ENCODE measurements at places on chromosomes 1 and 21.

DNA sequence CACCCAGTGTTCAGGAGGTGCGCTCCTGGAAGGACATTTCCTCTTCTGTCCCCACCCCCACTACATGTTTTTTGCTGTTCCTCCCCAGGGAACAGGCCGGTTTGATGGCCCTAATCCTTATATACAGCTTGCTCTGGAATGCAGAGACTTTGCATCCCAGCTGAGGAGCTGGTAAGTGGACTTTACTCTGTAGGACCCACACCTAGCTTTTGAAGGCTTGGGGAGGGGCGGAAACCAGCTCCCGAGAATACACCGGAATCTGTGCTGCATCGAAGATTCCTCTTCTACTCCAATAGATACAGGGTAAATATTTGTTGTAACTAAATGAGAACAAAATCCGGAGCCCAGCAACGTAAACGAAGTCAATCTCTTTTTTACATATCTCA, 1.2 kb upstream of the CGN start:
- DNase-seq = no peak

GRCh38 chr1:1283821-1284220, 3.6 kb downstream of the SCNN1D start:
- no peak for DNase-seq

- DNase-seq = no peak
These were observed 6.2 kb downstream of the CEP104 start for GRCh38 chr1:3850857-3851256.

DNA sequence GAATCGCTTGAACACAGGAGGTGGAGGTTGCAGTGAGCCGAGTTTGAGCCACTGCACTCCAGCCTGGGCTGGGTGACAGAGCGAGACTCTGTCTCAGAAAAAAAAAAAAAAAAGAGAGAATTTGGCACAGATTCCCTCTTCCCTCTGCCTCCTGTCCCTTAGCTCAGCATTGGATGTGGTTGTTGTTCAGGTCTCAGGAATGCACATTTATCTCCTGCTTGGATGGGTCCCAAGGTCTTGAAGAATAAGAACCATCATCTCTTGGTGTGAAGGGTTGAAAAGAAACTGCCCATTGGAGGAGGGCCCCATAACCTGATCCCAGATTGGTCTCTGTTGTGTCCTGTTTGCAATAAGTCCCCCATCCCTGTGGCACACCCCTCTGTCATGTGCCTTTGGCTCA, 34.9 kb downstream of the UBIAD1 start:
- DNase-seq = no peak

DNA sequence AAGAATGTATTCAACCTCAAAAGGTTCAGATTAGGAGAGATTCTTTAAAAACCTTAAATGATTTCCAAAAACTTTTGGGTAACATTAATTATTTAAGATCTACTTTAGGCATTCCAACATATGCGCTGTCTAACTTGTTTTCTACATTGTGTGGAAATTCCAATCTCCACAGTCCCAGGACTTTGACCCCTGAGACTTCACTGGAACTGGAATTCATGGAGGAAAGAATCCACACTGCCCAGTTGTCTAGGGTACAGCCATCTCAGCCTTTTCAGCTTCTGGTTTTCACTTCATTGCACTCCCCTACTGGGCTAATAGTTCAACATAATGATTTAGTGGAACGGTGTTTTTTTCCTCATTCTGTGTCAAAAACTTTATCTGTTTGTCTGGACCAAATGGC, 161.5 kb downstream of the IER5 start:
- DNase-seq = no peak

- DNase-seq = no peak
These were observed 655 bp downstream of the COL6A1 start for GRCh38 chr21:45982092-45982757.

GRCh38 chr1:24363994-24364393, 44.8 kb downstream of the GRHL3 start:
- no peak for DNase-seq

DNA sequence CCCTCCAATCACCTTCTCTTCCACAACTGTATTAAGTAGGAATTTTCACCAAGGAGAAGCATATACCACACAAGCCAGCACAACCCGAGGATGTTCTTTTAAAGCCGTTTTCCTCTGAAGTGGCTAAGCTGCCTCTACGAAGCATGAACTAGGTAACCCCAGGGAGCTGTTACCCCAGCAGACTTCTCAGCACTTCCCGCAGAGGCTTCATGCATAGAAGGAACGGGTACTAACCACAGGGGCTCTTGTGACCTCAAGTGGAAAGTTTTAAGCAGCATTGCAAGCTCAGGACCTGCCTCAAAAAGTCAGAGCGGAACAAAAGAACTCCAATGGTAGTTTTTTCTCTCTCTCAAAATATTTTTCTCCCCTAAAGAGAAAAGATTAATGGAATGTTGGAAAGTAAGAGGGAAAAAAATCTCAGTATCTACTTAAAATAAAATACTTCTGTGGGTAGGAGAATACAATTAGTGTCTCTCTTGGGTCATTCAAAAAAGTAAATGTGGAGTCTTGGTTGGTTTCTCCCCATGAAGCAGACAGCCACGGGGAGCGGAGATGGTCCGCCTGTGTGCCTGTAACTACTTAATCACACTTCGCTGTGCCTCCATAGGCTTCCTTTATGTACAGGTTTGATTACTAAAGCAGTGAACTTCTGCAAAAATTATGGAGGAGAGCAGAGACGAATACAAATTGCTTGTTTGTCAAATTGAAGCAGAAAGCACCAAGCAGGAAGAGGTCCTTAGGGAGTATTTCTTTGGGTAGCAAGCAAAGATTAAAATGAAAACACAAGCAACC, 40.9 kb downstream of the STX6 start:
- peak; percentile 11 for DNase-seq

GRCh38 chr21:38337793-38338192, 81.0 kb downstream of the KCNJ15 start:
- no peak for DNase-seq

DNA sequence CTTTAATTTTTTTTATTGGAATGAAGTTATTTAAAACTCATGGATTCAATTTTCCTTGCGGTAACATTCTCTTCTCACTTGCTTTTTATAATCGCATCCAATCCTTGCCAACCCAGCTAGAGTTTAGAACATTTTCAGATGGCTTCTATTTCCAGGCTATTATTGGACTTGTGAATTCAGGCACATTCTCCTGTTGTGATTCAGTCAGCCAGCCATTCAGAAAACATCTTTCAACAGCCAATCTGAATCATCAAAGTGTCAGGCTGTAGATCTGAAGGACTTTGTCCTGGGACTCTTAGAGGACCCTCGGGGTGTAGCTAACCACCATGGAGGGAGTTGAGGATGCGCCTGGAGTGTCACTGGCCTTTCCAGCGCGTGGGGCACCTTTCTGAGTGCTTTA, 92.4 kb downstream of the PRDM2 start:
- DNase-seq = no peak

Measured in stimulated activated CD8-positive, alpha-beta memory T cell treated with anti-CD3 and anti-CD28 coated beads, Interleukin-4, amount 100 ng/mL, for 24 hours (primary cell).